ENCODE measurements at places on chromosomes 4 and X. TPM values are rescaled to one million over a fixed set of nuclear protein-coding genes. Genes with fewer than 3 reads are reported as not detected.

THAP6 gene
- 5.1 TPM for total RNA-seq

PNMA6A gene
- 5.5 TPM for total RNA-seq

VSIG1 gene
- total RNA-seq: 0.43 TPM

EVC2 gene
- total RNA-seq: 2.7 TPM

DOK7 gene
- total RNA-seq: 0.95 TPM

SPATA4 gene
- not detected for total RNA-seq

PABPC1L2B gene
- not detected for total RNA-seq

SYNPO2 gene
- total RNA-seq: 1.1 TPM

AR gene
- 3.1 TPM for total RNA-seq

RASSF6 gene
- 0.98 TPM for total RNA-seq

IL1RAPL2 gene
- not detected for total RNA-seq

POLN gene
- total RNA-seq: 0.60 TPM

VCX2 gene
- total RNA-seq: not detected

GSX2 gene
- total RNA-seq: not detected

DCX gene
- not detected for total RNA-seq

CCKAR gene
- not detected for total RNA-seq

PAK3 gene
- not detected for total RNA-seq

BEND4 gene
- total RNA-seq: not detected

CSN1S1 gene
- not detected for total RNA-seq

RBM46 gene
- not detected for total RNA-seq

GAGE12J gene
- total RNA-seq: not detected

HSD17B13 gene
- 0.08 TPM for total RNA-seq

PLAC1 gene
- total RNA-seq: 0.53 TPM

RAB33A gene
- total RNA-seq: 0.20 TPM

ADH7 gene
- total RNA-seq: not detected

GLUD2 gene
- 3.1 TPM for total RNA-seq

COL4A6 gene
- total RNA-seq: 17.1 TPM

MSANTD1 gene
- total RNA-seq: 0.15 TPM

Data from A549 treated with CORT108297 at 1 μM for 4 hours (cell line).